ENCODE measurements at places on chromosomes 7 and 10.

GRCh38 chr10:74151879-74152722, 1.1 kb downstream of the ADK start:
- no peak for DNase-seq

DNA sequence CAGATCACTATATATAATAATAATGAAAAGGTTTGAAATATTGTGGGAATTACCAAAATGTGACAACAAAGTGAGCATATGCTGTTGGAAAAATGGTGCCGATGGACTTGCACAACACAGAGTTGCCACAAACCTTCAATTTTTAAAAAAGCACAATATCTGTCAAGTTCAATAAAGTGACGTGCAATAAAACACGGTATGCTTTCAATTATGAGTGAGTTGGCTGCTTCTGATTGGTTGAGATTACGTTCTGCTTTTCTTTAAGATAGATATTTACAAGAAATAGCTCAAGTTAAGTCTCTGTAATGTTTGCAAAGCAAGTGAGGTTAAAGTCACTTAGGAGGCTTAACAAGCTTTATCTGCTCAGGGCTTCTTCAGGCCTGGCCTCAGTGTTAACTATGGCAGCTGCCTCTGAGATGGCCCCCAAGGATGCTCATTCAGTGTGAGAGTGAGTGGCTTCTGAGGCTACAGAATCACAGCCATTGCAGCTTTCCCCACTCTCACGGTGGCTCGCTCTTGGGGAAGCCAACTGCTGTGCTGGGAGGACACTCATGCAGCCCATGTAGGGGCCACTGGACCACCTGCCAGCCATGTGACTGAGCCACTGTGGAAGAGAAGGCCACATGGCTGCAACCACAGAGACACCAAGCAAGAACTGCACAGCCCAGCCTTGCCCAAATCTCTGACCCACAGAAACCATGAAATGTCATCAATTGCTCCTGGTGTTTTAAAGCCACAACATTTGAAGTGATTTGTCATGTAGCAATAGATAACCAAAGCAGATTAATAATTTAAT, 78.3 kb upstream of the TMEM72 start:
- DNase-seq: no peak

DNA sequence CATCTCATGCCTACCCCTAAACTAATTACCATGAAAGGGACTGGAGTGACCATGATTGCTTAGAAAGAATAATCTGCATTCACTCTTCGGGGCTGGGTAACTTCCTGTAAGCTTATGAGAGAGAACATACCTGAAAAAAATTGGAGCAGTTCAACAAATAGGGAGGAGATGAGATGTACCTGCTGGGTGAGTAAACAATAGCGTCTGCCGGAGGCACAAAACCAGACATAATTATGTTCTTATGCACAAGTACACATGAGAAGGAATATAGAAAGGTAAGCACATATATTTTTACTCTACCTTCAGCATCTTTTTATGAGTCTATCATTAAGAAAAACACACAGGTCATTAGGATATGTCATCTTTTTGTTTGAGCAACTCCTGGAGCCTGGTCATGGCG, 224.6 kb upstream of the FERD3L start:
- DNase-seq: no peak

DNA sequence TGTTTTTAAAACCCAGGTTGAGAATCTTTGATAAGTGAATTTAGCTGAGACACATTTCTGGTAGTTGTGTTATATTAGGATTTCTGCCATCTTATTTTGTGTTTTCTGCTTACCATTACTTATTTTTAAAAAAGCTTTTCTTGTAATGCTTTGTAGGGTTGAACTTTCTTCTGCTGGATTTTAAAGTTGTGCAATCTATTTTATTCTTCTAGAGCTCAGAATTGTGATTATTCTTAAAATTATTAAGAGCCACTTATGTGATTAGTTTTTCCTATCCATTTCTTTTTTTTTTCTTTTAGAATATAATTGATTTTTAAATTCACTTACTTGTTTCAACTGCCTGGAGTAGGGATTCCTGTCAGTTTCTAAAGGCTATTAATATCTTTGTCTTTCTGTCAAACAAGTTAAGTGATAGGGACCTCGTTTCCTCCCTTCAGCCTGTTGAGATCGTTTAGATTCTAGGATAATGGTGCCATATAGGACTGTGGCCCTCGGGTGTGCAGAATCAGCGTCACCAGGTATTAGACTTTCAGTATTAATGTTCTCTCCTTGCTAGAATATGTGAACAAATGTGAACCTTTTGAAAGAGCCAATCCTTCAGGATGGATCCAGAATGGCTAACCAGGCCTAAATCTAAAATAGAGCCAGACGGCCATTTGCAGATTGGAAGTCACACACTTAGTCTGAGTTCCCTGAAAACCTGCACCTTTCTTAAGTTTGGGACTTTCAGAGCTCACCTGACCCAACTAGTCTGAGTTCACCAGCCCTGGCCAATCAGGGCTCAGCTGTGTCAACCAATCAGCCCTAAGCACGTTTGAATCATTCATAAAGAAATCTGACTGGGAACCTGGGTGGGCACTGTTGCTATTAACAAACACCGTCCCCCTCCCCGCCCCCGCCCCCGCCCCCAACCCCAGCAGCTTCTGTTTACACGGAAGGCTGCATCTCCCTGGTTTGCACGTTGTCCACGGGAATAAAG, 26.2 kb downstream of the CUX1 start:
- DNase-seq: no peak

DNA sequence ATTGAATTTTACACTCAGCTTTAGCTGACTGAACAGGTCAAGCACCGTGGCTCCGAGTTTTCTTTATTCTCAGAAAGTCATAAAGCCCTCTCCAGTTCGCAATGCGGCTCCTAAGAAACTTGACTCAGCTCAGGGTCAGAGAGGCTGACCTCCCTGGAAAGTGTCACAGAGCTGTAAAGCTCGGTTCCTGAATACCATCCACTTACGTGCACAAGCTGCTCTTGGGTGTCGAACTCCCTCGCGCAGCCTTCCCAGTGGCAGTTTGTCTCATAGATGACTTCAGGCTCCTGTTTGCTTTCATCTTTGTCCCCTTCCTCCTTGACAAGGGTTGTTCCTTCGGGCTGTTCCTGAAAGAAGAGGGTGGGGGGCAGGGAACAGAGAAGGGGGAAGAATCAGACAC, 213.7 kb downstream of the GLI3 start:
- DNase-seq: no peak

GRCh38 chr7:140972876-140973829, 41.6 kb downstream of the MRPS33 start:
- DNase-seq: no peak

GRCh38 chr7:26112203-26112740, 39.7 kb upstream of the NFE2L3 start:
- no peak for DNase-seq

- no peak for DNase-seq
These were observed 97.8 kb upstream of the DDC start for GRCh38 chr7:50662996-50663395.

GRCh38 chr7:155701972-155702544, 57.6 kb downstream of the RBM33 start:
- no peak for DNase-seq

DNA sequence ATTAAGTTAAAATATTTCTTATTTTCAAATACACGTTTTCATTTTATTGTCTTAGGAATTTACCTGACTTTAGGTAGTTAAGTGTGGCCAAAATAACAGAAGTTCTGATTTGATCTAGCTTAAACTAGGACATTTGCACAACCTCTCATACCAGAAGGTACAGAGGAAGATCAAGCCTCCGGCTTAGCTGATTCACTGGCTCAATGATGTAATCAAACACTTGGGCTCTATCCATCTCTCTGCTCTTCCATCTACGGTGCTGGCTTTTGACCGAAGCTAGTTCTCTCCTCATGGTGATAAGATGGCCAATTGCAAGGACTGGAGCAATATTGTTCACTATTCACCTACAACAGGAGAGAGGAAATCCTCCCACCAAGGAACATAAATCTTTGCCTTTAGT, 12.2 kb upstream of the HYCC1 start:
- no peak for DNase-seq

- no peak for DNase-seq
These were observed 917.0 kb downstream of the TYW1 start for GRCh38 chr7:67913604-67914003.

DNA sequence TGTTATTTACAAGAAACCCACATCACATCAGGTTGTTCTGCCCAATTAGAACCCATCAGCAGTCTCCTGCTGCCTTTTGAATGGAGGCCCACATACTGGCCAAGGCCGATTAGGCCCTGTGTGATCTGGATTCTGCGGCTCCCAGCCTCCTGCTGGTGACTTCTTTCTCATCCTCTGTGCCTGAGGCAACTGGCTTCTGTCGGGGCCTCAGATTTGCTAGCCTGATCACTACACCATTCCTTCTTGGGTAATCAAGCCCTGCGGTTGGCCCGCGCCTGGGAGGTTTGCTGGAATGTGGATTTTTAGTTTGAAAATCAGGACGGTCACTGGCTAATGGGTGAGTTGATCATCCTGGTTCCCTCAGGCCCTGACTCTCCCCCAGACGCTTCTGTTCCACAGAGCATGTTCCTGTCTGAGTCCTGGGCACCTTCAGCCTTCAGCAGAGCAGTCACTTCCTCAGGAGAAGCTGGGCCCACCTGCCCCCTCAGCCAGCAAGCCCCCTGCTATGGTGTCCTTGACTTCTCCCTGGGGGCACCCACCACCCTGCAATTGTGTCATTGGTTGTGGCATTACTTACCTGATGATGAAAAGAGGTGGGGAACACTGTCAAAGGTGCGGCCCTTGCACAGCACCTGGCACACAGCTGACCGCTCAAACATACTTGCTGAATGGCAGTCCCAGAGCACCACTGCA, 207.6 kb downstream of the PHTF2 start:
- DNase-seq: no peak

DNA sequence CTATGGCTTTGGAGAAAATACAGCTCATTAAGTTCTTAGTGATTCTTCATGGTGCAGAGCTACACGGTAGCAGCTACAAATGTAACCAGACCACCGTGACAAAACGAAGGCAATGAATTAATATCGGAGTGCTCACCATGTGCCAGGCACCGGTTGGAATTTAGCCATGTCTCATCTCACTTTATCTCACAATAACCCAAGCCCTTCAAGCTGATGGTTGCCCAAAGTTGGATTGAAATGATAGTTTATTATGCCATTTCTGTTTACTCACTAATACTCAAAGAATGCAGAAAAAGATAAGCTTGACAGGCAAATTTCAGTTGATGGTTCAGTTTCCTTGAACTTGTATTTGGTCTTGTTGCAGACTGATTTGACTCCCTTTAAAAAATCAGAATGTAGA, 312.6 kb downstream of the SKIDA1 start:
- DNase-seq: no peak

DNA sequence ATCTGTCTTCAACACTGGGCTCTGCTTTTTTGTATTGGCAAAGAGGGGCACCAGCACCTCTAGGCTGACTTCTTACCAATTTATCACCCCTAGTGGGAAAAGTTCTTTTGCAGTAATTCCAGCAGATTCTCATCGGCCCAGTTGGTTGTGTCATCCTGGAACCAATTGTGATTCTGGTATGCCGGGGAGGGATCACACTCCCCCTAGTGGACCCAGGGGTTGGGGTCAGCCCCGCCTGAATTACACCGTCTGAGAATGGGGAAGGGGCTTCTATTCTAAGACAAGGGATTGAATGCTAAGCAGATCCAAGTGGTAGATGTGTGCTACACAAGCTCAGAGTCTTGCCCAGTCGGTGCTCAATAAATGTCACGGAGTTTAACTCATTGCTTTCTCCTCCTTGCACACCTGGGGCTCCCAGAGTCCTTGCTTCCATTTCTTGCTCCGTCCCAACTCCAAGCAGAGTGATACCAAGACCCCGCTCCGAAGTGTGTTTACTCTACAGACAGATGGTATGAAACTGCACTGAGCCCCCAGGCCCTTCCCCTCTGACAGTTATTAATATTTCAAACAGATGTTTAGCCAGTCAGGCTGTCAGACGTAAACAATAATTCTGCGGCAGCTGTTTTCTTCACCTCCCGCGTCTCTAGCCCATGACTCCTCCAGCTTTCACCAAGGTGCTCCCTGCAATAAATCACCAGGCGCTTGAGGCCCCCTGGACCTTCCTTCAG, 71.9 kb downstream of the C10orf105 start:
- DNase-seq: no peak

- no peak for DNase-seq
These were observed 222.2 kb downstream of the POU6F2 start for GRCh38 chr7:39199951-39200350.

- no peak for DNase-seq
These were observed 6.4 kb upstream of the MKRN1 start for GRCh38 chr7:140485500-140486265.

DNA sequence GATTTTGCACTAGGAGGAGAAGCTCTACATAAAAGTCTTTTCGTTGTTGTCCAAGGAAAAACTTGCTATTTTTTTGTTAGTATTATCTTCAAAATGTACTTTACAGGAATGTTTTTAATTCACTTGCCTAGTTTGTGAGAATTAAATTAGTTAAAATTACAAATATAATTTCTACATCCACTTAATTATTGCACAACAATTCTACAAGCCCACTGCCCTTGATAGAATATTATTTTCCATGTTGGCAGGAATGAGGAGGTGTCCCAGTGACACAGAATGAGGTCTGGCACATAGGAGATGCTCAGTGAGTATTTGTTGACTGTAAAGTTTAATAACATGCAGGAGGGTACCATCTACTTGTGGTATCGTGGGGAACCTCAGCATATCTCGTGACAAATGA, 255.4 kb downstream of the SDHAF3 start:
- no peak for DNase-seq

DNA sequence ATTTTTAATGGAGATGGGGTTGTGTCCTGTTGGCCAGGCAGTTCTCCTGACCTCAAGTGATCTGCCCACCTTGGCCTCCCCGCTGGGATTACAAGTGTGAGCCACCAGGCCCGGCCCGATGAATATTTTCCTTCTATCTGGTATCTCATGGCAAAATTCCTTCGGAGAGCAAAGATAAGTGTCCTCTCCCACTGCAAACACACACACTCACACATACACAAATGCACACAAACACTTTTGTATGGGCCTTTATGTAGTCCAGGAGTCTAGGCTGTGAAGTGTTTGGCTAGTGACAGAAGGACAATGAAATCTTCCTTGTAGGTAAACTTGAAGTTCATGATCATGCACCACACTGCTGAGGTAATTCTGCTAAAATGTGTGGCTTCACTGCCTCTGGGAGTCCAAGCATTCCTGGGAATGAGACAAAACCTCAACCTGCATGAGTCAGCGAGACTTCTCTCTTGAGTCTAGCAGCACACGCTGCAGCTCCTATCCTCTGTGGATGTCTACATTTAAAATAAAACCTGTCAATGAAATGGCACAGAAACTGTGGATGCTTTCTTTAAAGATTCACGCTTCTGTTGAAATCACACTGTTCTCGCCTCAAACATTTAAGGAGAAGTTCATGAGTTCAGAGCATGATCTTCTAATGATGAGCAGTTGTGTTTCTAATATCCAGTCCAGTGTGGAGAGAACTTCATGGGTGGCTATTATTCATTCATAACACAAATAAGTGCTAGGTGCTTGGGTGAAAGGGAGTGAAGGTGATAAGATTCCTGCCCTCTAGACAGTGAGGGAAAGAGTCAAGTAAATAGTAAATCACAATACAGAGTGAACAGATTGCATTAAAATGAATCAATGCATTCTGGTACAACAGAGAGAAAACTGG, 96.5 kb downstream of the NRP1 start:
- DNase-seq: no peak

- no peak for DNase-seq
These were observed 276.6 kb upstream of the FERD3L start for GRCh38 chr7:19421861-19422260.
